Mesenchymal stem cell (in vitro differentiated cells and primary cell): ENCODE measurements at places on chromosomes 2 and 18.

GRCh38 chr18:72940986-72941385, 73.2 kb upstream of the NETO1 start:
- DNase-seq = no peak

- DNase-seq = no peak
Measured at GRCh38 chr2:12341920-12342319, 374.8 kb upstream of the TRIB2 start.

DNA sequence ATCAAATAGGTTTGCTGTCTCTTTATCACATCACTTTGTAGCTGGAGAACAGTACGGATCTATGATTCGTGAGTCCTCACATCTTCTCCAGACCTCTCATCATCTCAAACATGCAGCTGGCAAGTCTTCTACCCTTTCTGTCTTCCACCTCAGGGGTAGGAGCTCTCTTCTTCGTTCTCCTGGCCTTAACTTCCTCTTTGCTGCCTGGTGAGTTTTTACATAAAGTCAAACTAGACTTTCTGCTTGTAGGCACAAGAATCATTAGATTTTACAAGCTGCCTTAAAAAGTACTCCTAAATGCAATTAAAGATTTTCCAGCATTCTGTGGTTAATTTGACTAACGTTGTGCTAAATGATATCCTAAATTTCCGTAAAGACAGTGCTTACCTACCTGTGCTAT, 43.7 kb upstream of the TANK start:
- no peak for DNase-seq

DNA sequence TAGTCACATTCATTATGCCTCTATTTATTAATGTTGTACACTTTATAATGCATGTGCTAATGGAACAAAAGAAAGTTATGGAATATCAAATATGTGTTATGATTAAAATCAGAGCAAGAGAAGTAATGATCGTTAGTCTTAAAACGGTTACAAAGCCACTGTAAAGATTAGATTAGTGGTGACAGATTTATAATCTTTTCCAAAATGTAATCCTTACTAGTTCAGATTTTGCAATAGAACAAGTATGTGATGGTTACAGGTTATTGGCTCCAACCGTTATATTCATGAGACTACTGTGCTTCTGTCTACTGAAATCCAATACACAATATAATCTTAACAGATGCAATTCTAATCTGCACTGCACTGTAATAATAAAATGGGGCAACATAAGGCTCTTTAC, 180.6 kb downstream of the ZNF521 start:
- DNase-seq = no peak

DNA sequence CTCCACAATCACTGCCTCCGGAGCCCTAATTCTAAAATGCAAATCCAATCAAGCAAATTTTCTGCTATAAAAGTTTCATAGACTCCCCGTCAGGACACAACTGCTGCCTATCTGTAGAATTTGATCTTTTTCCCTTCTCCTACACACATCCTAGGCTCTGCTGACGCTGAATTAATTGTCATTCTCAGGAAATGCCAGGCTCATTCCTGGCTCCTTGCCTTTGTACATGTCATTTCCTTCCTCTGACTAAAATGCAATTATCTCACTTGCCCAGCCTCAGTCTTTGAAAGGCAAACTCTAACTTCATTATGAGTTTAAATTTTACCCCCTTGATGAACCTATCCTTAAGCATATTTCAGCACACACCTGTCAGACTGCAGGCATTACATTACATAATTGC, 844.9 kb upstream of the CRIM1 start:
- no peak for DNase-seq
